ENCODE measurements at places on chromosomes 7 and 10. TPM values are rescaled to one million over a fixed set of nuclear protein-coding genes. Genes with fewer than 3 reads are reported as not detected.

DNA sequence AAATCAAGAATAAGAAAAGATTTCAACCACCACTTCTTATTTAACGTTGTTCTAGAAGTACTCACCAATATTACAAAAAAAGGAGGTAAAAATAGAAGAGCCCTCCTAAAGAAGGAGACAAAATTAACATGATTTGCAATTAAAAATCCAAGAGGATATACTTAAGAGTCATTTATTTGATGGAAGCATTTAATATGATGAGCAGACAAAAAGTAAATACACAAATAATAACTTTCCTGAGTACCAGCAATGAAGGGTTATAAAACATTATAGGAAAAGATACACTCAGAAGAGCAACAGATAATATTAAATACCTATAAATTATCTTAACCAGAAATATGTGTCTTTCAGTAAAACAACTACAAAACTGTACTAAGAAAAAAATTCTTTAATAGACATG, 106.9 kb upstream of the STK17A start:
- no peaks in the 10 kb centered on the region for H3K27me3 ChIP-seq
- no peak for DNase-seq
- H3K27ac ChIP-seq = no peak overlapping the region
- no peaks in the 10 kb centered on the region for H3K4me1 ChIP-seq
- no peaks in the 10 kb centered on the region for H3K36me3 ChIP-seq
- H3K4me3 ChIP-seq = no peak overlapping the region

- H3K4me1 ChIP-seq = peaks cover 5% of the 10 kb centered on the region
- no peak overlapping the region for H3K4me3 ChIP-seq
- peaks cover 3% of the 10 kb centered on the region for H3K36me3 ChIP-seq
- no peak overlapping the region for H3K27ac ChIP-seq
- no peaks in the 10 kb centered on the region for H3K27me3 ChIP-seq
- DNase-seq = no peak
These were observed 169.0 kb downstream of the MAD1L1 start for GRCh38 chr7:2063563-2064260.

DNA sequence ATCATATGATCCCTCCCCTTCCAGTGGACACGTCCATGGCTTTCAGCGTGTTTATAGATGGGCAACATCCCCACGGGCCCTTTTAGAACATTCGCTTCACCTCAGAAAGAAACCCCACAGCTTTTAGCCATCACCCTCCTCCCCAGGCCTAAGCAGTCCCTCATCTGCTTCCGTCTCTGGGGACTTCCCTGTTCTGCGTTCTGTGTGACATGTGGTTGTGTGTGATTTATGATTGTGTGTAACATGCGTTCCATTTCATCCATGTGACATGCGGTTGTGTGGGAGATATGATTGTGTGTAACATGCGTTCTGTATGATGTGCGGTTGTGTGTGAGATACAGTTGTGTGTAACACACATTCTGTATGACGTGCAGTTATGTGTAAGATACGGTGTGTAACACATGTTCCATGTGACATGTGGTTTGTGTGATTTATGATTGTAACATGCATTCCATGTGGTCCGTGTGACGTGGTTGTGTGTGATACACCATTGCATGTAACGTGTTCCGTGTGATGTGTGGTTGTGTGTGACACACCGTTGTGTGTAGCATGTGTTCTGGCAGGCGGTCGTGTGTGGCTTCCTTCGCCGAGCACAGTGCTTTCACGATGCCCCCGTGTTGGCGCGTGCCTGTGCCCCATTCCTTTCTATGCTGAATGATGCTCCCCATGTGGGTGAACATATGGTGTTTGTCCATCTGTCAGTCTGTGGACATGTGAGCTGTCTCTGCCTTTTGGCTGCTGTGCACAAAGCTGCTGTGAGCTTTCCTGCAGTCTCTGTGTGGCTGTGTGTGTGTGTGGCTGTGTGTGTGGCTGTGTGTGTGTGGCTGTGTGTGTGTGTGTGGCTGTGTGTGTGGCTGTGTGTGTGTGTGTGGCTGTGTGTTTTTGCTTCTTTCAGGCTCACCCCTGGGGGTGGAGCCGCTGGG, 26.2 kb downstream of the PWWP2B start:
- H3K36me3 ChIP-seq = no peaks in the 10 kb centered on the region
- no peaks in the 10 kb centered on the region for H3K27me3 ChIP-seq
- H3K27ac ChIP-seq = no peak overlapping the region
- no peak overlapping the region for H3K4me3 ChIP-seq
- DNase-seq = no peak

- no peaks in the 10 kb centered on the region for H3K36me3 ChIP-seq
- H3K27ac ChIP-seq = no peak overlapping the region
- peaks cover 17% of the 10 kb centered on the region for H3K4me1 ChIP-seq
- DNase-seq = peak; percentile 37
- H3K27me3 ChIP-seq = peaks cover 44% of the 10 kb centered on the region
These were observed 1.9 kb downstream of the GRID1 start for GRCh38 chr10:86364491-86365345.

DNA sequence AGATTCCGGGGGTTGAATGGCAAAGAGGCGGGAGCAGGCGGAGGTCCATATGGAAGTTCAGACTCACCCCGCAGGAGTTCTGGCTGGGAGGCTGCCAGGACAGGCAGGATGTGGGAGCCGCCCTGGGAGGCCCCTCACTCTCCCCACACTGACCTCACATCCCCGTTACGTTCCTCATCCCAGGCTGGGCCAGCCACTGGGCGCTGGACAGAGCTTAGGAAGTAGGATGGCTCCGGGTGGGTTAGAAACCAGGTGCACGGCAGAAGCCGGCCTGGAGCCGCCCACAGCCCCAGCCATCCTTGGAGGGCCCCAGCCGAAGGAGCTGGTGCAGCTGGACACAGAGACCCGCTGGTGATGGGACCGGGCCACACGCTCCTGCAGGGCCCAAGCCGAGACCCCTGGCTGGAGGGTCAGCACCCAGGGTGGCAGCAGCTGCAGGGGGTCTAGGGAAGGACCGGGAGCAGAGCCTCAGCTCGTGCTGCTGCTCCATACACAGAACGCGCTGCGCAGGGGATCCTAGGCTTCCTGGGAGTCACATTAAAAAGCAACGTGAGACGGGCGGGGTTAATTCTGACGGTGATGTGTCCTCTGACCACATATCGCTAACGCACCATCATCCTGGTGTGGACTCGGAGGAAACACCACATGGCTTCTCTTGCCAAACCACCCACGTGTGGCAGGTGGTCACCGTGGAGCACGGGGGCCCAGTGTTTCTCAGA, 98.6 kb upstream of the DIP2C start:
- peaks cover 33% of the 10 kb centered on the region for H3K4me1 ChIP-seq
- 0 out of 2 replicates have a peak, but pooled peaks cover 4% of the 10 kb centered on the region for H3K36me3 ChIP-seq
- H3K27me3 ChIP-seq = no peaks in the 10 kb centered on the region
- 0 out of 2 replicates have a peak overlapping the region, but pooled peaks have one; percentile 7 for H3K4me3 ChIP-seq
- peak; percentile 66 for DNase-seq
- peak overlapping the region; percentile 72 for H3K27ac ChIP-seq

GRCh38 chr10:8637640-8638039, 583.2 kb downstream of the GATA3 start:
- H3K27me3 ChIP-seq = no peaks in the 10 kb centered on the region
- no peaks in the 10 kb centered on the region for H3K36me3 ChIP-seq
- no peaks in the 10 kb centered on the region for H3K4me1 ChIP-seq
- no peak for DNase-seq
- H3K27ac ChIP-seq = no peak overlapping the region
- H3K4me3 ChIP-seq = no peak overlapping the region

Gene OR9A2
- total RNA-seq = not detected

- no peak overlapping the region for H3K27ac ChIP-seq
- DNase-seq = no peak
- no peaks in the 10 kb centered on the region for H3K4me1 ChIP-seq
- no peaks in the 10 kb centered on the region for H3K27me3 ChIP-seq
These were observed 980.0 kb downstream of the DNAJB9 start for GRCh38 chr7:109549471-109550193.

DNA sequence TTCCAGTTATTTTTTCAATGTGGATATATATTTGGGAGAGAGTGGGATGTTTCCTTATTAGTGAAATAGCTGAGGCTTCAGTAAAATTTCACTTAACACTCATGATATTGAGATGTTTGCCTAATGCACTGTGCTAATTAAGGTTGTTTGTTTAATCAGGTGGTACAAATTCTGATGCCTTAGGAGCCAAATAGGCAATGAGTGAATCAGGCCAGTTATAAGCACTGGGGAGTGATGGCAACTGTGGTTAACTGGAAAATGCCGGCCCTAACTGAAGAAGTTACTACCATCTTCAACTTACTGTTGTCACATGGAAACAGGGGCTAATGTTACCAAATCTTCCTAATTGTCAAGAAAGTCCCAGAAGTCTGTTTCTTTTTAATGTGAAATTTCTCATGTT, 32.0 kb downstream of the VCL start:
- H3K4me3 ChIP-seq = no peak overlapping the region
- no peak for DNase-seq
- H3K27me3 ChIP-seq = no peaks in the 10 kb centered on the region
- H3K4me1 ChIP-seq = peaks cover 60% of the 10 kb centered on the region
- peaks cover 78% of the 10 kb centered on the region for H3K36me3 ChIP-seq

- peaks cover 9% of the 10 kb centered on the region for H3K4me1 ChIP-seq
- H3K4me3 ChIP-seq = no peak overlapping the region
- peaks cover 10% of the 10 kb centered on the region for H3K36me3 ChIP-seq
- no peak for DNase-seq
- no peaks in the 10 kb centered on the region for H3K27me3 ChIP-seq
These were observed 480.2 kb downstream of the PARD3 start for GRCh38 chr10:34334908-34335307.

- H3K4me3 ChIP-seq = no peak overlapping the region
- H3K36me3 ChIP-seq = peaks cover 98% of the 10 kb centered on the region
- H3K27me3 ChIP-seq = no peaks in the 10 kb centered on the region
- H3K4me1 ChIP-seq = no peaks in the 10 kb centered on the region
These were observed 18.2 kb downstream of the ANLN start for GRCh38 chr7:36407636-36408550.

Gene TACR2
- not detected for total RNA-seq

DNA sequence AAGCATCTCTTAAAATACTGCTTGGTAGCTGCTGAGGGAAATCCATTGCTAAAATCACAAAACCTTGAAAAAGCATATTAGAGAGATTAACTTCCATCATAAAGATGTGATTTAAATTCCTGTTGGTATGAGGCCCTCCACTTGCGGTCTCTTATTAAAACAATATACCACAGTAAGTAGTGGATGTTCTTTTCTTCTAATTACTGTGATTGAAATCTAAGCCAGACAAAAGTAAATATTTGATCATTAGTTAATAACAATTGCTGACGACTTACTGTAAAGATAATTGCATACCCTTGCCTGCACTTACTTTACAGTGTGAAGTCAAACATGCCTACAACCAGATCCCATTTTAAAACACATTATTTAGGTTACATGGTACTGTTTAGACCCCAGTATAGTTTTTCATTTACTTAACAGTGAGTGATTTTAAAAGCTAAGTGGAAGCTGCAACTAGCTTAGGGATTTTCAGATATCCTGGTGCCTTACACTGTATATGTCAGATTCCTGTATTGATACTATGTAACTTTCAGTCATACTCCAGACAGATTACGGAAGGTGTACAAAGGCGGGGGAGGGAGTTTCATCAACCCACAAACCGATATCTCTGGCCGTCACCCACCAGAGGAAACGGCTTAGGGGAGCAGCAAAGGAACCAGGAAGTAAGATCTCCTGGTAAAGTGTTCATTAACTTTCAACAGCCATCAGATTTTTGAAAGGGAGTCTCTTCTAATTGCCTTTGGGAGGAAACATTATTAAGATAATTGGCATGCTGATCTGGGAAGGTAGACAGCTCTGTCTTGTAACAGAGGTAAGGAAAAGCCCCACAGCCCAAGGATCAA, 986 bp downstream of the NRP1 start:
- H3K4me3 ChIP-seq = peak overlapping the region; percentile 81
- H3K4me1 ChIP-seq = peaks cover 38% of the 10 kb centered on the region
- H3K27ac ChIP-seq = peak overlapping the region; percentile 87
- no peak for DNase-seq

DNA sequence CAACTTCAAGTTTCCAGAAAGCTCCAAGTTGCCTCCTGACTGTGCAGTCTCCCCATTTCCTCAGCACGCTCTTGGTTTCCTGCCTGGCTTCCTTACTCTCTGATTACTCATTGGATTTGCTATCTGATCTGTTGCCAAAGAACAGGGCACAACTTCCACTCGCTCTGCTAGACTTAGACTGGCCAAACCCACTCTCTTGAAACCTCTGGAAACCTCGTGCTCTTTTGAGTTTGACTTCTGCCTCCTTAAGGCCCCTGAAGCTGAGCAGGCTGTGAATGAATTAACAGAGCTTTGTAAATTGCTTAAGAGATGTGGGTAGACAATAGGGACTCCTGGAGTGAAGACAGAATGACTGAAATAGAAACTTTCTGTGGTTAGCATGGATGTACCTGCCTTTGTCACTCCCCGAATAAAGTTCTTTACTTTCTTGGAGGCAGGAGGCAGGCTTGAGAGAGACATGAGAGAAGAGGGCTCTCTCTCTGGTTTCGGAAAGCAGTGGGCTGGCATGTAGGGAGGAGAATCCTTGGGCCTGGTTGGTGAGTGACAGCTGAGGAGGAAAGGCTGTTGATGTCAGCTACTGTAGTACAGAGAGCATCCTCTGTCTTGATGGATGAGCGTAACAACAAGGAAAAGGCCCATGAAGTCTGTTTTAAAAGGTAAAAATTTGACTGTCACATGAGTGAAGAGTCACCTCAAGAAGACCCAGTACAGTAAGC, 70.8 kb downstream of the CHN2 start:
- H3K27me3 ChIP-seq = no peaks in the 10 kb centered on the region
- H3K36me3 ChIP-seq = no peaks in the 10 kb centered on the region
- H3K4me3 ChIP-seq = no peak overlapping the region
- DNase-seq = no peak
- no peaks in the 10 kb centered on the region for H3K4me1 ChIP-seq
